Subcutaneous adipose tissue (tissue), 4 donors: ENCODE measurements at places on chromosomes 1 and 21. TPM values are rescaled to one million over a fixed set of nuclear protein-coding genes. Genes with fewer than 3 reads are reported as not detected.

SLC37A1 gene
- total RNA-seq: 4.7 TPM

SH2D5 gene
- total RNA-seq: not detected

DNM3 gene
- total RNA-seq: 7.3 TPM

KCNA10 gene
- total RNA-seq: not detected

PBX1 gene
- 59.3 TPM for total RNA-seq

MARK1 gene
- total RNA-seq: 17.5 TPM

KLHDC8A gene
- not detected for total RNA-seq

AMY1B gene
- not detected for total RNA-seq

RNU1-4 gene
- total RNA-seq: under 0.01 TPM

PLA2G2F gene
- not detected for total RNA-seq

SLC22A15 gene
- 24.5 TPM for total RNA-seq

EXO1 gene
- 2.4 TPM for total RNA-seq

RGS4 gene
- total RNA-seq: 1.4 TPM

ROR1 gene
- 7.7 TPM for total RNA-seq

KCNQ4 gene
- not detected for total RNA-seq

OR10J5 gene
- total RNA-seq: not detected

GRIK1 gene
- total RNA-seq: 0.17 TPM

NES gene
- 28.8 TPM for total RNA-seq

CLCA4 gene
- total RNA-seq: not detected

SIK1 gene
- total RNA-seq: 16.5 TPM

IPO9 gene
- total RNA-seq: 22.9 TPM

TLR5 gene
- total RNA-seq: 15.2 TPM

FDPS gene
- 105 TPM for total RNA-seq

POFUT2 gene
- 19.8 TPM for total RNA-seq

CFAP107 gene
- total RNA-seq: not detected

COQ8A gene
- 130 TPM for total RNA-seq

C1QB gene
- total RNA-seq: 325 TPM

YOD1 gene
- total RNA-seq: 6.8 TPM

CD34 gene
- total RNA-seq: 71.4 TPM

NEK2 gene
- total RNA-seq: not detected

TNFRSF4 gene
- 4.7 TPM for total RNA-seq

EDARADD gene
- total RNA-seq: not detected

MPL gene
- not detected for total RNA-seq

HSPB7 gene
- total RNA-seq: 32.3 TPM

CXADR gene
- 1.3 TPM for total RNA-seq

SPRR1B gene
- total RNA-seq: not detected

GRIK3 gene
- total RNA-seq: 0.16 TPM

ZNF683 gene
- total RNA-seq: not detected

SPRR2B gene
- total RNA-seq: not detected

WNT3A gene
- total RNA-seq: not detected

OR2T2 gene
- not detected for total RNA-seq
